ENCODE measurements at places on chromosomes 6 and 20.

DNA sequence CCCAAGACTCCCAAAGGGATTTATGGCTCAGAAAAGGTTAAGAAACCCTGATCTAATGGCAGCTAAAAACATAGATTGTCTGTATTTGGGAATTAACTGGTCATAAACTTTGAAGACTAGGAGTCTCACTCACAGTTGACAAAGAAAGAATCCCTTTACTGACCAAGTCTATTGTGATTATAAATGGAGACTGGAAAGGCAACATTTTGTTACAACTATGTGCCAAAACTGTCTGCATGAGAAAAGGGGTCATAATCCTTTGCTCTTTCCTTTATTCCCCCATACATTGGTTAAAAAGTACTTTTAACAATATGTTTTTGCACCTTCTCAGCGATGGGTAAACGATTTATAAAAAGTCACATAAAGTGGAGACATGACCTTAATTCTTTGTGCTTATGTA, 206.9 kb upstream of the MAP3K7 start:
- no peak for DNase-seq

GRCh38 chr6:36662380-36662779, 16.1 kb upstream of the CDKN1A start:
- no peak for DNase-seq

- peak; percentile 97 for DNase-seq
These were observed 228.8 kb downstream of the DHX35 start for GRCh38 chr20:39190666-39191570.

DNA sequence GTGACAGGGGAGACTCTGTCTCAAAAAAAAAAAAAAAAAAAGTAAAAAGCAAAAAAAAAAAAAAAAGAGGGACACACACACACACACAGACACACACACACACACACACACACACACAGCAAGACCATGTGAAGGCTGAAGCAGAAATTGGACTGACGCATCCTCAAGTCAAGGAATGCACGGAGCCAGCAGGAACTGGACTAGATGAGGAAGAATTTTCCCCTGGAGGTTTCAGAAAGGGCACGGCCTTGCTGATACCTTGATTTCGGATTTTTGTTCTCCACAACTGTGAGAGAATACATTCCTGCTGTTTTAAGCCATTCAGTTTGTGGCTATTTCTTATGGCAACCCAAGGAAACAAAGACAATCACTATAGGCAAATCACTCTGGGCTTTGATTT, 176.9 kb upstream of the SALL4 start:
- DNase-seq: no peak

DNA sequence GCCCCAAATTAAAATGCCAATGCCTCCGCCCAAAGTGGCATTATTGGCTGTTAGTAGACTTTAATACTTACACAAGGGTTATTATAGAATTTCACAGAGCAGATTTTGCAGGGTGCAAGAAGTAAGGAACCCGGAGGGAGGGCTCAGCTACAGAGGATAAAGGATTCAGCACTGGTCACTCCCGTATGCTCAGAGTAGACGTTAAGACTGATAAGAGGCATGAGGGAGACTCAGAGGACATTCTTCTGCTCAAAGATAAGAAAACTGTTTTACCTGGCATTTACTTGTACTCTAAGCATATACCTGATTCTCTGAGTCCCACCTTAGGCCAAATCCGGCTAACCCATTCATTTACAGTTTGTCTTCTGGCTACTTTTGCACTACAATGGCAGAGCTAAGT, 36.5 kb upstream of the OVOL2 start:
- no peak for DNase-seq

DNA sequence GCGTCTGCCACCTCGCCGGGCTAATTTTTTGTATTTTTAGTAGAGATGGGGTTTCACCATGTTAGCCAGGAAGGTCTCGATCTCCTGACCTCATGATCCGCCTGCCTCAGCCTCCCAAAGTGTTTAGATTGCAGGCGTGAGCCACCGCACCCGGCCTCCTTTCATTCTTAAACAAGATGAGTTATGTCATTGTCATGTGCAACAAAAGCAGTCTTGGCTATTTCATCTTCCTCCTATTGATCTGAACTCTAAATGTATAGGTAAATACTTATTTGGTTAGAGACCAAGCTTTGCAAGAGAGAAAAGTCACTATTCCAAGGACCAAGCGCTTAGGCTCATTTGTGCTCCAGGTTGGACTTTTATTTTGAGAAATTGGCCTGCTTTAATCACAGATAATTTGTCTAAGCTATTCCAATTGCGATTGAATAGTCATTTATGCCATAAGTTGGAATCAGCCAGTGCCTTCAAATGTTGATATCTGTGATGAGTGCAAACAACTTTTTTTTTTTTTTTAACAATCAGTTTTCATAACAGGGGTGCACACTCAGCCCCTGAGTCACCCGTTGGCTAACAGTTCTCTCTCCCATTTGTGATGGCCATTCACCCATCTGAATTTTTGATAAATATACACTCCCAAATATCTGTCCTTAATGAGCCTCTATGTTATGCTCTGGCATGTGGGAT, 167.3 kb downstream of the BCAS1 start:
- DNase-seq: no peak

DNA sequence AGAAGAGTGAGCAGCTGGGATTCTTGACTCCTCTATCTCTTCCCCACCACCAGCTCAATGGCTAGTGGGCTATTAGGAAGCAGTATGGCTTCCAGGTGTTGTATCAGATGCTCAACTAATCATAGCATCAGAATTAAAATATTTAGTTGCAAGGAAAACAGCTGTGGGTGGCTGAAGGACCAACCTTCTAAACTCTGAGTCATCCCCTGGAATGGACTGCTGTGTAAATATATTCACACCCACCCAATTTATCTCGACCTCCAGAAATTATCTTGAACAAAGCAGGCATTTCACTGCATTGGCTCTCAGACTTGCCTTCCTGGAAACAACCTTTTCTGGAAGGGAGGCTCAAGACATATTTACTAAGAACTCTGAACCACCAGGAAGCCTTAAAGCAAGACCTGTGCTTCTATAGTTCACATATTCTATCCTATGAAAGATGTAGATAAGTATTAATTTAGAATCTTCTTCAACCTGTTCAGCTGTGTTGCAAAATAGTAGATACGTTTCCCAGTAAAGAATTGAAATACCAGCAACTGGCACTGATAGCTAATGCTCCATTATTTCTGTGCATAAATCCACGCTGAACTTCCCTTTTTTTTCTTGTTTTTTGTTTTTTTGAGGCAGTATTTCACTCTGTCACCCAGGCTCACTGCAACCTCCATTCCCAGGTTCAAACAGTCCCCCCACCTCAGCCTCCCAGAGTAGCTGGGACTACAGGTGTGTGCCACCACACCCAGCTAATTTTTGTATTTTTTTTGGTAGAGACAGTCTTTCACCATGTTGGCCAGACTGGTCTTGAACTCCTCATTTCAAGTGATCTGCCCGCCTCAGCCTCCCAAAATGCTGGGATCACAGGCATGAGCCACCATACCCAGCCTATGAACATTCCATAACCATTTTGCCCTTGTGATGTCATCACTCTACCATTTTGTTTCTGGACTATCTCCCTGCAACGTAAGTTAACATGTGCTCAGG, 56.9 kb upstream of the CD2AP start:
- DNase-seq: no peak

GRCh38 chr20:301886-302848, 4.8 kb downstream of the ZCCHC3 start:
- no peak for DNase-seq

- no peak for DNase-seq
These were observed 79.0 kb downstream of the ALDH8A1 start for GRCh38 chr6:134870677-134871498.

DNA sequence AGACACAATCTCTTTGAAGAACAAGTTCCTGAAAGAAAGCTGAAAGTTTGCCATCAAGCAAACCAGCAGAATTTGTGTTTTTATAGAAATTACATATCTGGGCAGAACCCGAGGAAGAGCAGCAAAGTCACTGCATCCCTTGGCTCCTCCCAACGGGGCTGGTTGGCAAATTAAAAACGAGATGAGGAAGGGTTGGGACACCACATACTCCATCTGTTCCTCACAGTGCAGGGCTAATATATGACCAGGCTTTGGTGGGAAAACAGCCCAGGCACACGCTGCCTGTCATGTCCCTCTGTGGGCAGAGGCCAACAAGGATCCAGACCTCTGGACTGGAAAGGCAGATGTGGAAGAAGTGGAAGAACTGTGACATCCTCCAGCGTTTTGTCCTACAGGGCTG, 607.3 kb downstream of the CDH26 start:
- DNase-seq: no peak

DNA sequence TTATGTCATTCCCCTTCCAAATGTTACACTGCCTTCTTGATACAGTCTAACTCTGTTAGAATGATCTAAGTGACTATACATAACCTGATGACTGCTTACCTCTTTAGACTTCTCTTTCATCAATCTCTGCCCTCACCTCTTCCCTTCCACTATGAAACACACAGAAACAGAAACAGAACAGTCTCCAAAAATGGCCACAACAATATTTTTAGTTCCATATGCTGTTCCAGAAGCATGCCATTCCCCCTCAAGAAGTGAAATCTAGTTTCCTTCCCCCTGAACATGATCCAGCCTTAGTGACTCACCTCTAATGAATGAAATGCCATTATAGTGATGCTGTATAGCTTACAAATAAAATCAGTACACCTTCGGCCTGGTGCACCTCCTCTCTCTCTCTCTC, 229.3 kb upstream of the TENT5A start:
- DNase-seq: peak; percentile 40

- DNase-seq: no peak
These were observed 148.5 kb upstream of the BEND6 start for GRCh38 chr6:56806368-56806767.

DNA sequence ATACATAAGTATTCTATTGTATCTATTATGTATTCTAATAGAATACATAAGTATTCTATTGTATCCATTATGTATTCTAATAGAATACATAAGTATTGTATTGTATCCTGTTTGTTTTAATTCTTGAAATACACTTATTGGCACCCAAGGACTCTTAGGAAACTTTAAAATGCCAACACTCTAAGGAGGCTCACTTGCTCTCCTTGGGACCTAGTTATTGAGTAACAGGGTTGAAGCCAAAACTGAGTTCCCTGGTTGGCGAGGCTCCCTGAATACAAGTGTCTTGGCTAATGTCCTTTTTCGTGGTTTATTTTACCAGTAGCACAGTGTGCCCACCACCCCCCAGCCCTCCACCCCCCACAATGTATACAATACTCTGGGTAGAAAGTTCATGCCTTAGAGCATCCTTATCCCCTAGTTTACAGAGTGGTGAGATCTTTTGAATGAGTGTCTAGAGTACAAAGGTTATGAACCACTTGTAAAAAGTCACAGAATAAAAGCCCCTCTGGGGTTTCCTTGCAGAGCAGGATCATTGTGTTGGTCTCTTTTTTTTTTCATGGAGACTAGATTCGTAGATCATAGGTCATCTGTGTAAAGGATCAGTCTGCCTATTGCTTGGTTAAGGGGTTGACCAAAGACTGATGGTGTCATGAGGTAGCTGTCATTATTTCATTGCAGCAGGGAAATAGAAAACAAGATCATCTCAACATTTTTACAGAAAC, 32.5 kb upstream of the PRDM1 start:
- no peak for DNase-seq

DNA sequence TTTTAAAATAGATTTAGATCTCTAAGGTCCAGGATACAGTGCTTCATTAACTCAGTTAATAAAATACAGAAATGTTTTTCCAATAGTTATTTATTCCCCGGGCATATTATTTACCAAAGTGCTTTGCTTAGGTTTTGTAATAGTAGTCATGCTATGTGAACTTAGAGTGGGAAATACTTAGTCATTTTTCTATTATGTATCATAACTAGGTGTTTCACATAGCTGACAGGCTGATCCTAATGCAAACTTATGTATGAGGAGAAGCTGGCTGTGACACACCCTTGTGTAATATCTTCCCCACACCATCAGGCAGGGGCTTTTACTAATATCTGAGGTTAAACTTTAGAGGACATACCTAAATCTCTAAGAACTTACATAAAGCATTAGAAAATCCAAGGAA, 277.7 kb upstream of the RIMS1 start:
- no peak for DNase-seq

DNA sequence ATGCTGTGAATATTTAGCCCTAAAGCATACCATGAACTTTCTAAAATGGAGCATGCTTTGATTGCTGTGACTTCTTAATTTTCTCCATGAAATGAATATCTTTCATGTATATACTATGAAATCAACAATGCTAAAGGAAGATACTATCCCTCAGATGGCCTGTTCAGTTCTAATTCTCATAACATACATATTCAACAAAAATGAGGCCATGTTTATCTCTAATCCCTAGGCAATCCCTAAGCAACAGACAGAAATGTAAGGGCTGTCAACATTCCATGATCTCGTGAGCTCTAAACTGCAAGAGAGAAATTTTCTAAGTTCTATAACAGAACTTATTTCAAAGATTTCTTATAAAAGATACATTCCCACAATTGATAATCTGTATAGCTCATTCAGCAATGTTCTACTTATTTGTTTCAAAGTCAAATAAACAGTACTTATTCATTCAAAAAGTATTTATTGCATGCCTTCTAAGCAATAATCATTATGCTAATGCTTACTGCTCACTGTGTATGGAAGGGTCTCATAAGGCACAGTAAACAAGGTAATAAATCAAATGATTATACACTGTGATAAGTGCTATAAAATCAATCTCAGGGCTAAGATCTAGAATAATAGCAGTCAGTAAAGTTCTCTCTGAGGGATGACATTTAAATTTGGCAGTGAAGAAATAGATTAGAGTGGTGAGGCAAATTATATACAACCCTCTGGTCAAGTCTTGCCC, 492.9 kb downstream of the PHF3 start:
- DNase-seq: no peak

DNA sequence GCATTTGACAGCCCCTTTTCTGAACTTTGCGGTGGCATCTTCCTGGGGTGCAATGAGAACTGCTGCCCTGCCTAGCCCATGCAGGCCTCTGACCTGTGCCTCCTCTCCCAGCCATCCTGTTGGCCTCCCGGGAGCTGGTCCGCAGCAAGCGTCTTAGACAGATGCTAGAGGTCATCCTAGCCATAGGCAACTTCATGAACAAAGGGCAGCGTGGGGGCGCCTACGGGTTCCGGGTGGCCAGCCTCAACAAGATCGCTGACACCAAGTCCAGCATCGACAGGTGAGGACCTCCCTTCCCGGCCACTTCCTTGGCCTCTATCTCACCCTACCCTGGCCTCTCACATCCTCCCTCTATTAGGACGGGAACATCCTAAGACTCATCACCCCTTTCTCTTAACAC, 37.6 kb downstream of the MOCS1 start:
- no peak for DNase-seq

DNA sequence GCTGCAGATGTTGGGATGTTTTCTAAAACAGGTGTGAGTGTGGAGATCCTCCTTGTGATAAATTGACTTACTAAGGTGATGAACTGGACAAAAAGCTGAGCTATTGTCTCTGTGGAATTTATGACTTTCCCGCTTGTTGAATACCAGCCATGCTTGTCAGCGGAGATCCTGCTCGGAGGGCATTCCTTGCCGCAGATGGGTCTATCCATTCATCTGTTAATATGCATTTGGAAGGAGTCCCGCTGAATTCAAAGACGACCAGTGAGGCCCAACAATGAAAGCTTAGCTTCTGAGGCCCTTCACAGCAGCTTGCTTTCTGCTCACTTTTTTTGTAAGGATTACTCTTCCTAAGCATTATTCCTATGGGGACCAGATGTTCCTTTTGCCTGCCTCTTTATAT, 124.9 kb downstream of the TIAM2 start:
- no peak for DNase-seq

GRCh38 chr6:324116-324728, 31.9 kb downstream of the DUSP22 start:
- DNase-seq: no peak

- peak; percentile 66 for DNase-seq
These were observed 95.3 kb downstream of the NFATC2 start for GRCh38 chr20:51447097-51447764.

- DNase-seq: no peak
These were observed 4.5 kb upstream of the SYS1 start for GRCh38 chr20:45358282-45359068.
